ENCODE measurements at places on chromosomes 7 and 10. TPM values are rescaled to one million over a fixed set of nuclear protein-coding genes. Genes with fewer than 3 reads are reported as not detected.

GRCh38 chr10:57716884-57717283 lies 550.8 kb downstream of the IPMK start:
- H3K36me3 ChIP-seq: no peaks in the 10 kb centered on the region
- DNase-seq: no peak
- H3K27ac ChIP-seq: no peak overlapping the region
- no peaks in the 10 kb centered on the region for H3K4me1 ChIP-seq
- H3K27me3 ChIP-seq: no peaks in the 10 kb centered on the region

- no peaks in the 10 kb centered on the region for H3K27me3 ChIP-seq
- H3K36me3 ChIP-seq: peaks cover 53% of the 10 kb centered on the region
- no peak for DNase-seq
- no peak overlapping the region for H3K4me3 ChIP-seq
- no peak overlapping the region for H3K27ac ChIP-seq
These were observed 5.6 kb downstream of the RHBDD2 start for GRCh38 chr7:75884476-75884875.

DNA sequence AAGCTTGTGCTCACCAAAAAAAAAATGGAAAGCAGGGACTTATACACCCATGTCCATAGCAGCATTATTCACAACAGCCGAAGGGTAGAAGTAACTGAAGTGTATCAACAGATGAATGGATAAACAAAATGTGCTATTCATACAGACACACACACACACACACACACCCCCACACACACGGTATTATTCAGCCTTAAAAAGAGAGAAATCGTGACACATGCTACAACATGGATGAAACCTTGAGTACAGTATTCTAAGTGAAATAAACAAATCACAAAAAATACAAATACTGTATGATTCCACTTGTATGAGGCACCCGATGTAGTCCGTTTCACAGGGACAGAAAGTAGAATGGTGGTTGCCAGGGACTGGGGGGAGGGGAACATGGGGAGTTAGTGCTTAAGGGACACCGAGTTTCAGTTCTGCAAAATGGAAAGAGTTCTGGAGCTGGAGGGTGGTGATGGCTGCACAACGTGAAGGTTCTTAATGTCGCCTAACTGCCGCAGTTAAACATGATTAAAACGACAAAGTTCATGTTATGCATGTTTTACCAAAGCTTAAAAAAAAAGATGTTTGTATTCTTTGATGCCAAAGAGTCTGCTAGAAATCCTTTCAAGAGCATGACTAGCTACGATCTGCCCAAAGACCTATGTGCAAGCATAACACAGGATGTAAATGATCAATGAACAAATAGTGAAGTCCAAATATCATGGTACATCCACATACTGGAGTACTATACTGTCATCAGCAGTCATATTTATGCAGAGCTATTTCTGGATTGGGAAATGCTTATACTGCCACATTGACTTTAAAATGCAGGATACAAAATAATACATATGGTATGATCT lies 7.2 kb downstream of the TNS3 start:
- peak overlapping the region; percentile 99 for H3K27ac ChIP-seq
- no peak for DNase-seq
- H3K27me3 ChIP-seq: no peaks in the 10 kb centered on the region
- peak overlapping the region; percentile 21 for H3K4me3 ChIP-seq
- peaks cover 23% of the 10 kb centered on the region for H3K36me3 ChIP-seq

DNA sequence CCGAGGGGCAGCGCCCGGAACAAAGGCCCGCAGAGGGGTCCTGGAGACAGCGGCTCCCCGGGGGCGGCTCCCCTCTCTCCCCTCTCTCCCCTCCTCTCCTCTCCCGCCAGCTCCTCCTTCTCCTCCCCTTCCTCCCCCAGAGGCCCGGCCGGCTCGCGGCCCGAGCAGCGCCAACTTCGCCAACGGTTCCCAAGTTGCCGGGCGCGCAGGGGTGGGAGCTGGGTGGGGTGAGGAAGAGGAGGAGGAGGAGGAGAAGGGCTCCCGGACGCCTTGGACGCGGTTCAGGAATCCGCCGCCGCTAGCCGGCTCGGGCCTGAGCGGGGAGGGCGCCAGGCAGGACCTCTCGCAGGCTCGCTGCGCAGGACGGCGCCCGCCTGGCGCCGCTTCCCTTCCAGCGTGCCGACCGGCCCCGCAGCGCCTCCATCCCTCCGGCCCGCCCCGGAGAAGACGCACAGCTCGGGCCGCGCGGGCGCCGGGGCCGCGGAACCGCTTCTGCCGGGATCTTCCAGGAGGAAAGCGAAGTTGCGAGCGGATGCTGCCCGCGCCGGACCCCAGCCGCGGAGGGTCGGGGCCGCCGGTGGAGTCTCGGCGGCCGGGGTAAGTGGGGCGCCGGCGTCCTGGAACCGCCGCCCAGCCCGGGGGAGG lies at the start of gene CHST3:
CHST3 (plus strand) TSS at position 298 of the 645 bp plus-strand sequence. CDS start 41,448 bp downstream, outside the sequence.
- peak; percentile 84 for DNase-seq
- peaks cover 43% of the 10 kb centered on the region for H3K4me1 ChIP-seq
- H3K4me3 ChIP-seq: peak within 1 kb of the TSS; percentile 93
- H3K27me3 ChIP-seq: no peaks in the 10 kb centered on the region
- no peaks in the 10 kb centered on the region for H3K36me3 ChIP-seq
- peak within 1 kb of the TSS; percentile 88 for H3K27ac ChIP-seq

DNA sequence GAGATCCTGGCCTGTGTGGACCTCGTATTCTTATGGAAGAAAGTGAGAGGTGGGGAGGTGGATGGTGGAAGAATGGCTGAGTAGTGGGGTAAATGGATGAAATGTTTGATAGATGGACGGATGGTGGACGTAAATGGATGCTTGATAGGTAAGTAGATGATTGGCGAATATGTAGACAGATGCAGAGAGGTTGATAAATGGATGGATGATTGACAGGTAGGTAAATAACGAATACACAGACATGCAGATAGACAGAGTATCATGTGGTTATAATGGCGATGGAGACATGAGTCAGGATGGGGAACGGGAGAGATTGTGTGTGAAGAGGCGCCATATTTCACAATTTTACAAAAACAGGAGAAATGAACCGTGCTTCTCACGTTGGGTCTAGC lies 219.5 kb downstream of the DIP2C start:
- no peaks in the 10 kb centered on the region for H3K27me3 ChIP-seq
- H3K36me3 ChIP-seq: peaks cover 16% of the 10 kb centered on the region
- H3K27ac ChIP-seq: no peak overlapping the region
- no peak for DNase-seq
- H3K4me3 ChIP-seq: no peak overlapping the region

DNA sequence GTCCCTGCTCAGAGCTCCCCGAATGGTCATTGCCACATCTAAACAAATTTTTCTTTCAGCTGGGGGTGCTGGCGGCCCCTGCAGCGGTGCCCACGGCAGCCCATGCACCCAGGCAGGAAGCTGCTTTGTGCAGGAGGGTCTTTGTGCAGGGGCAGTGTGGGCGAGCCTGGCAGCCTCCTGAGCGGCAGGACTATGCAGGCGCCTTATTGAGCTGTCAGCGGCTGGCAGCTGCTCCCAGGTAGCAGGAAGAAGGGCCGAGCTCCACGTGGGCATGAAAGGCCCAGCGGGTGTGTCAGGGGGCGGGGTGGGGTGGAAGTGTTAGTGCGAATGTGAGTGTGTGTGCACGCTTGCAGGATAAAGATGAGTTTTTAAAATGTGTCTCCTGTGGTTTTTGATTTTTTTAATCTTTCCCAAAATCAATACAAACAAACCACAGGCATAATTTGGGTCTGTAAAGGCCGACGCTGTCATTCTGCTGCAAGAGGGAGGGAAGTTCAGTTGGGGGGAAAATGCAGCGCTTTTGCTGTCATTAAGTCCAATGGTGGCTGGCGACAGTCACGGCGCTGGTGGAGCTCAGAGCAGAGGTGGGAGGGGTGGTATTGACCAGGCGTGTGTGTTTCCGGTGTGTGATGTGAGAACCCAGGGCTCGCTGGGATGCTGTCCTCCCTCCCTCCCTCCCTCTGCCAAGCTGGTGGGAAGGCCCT lies 83.9 kb downstream of the LHPP start:
- no peak for DNase-seq
- H3K4me1 ChIP-seq: no peaks in the 10 kb centered on the region
- no peaks in the 10 kb centered on the region for H3K27me3 ChIP-seq
- H3K4me3 ChIP-seq: no peak overlapping the region
- H3K27ac ChIP-seq: no peak overlapping the region
- H3K36me3 ChIP-seq: no peaks in the 10 kb centered on the region

DNA sequence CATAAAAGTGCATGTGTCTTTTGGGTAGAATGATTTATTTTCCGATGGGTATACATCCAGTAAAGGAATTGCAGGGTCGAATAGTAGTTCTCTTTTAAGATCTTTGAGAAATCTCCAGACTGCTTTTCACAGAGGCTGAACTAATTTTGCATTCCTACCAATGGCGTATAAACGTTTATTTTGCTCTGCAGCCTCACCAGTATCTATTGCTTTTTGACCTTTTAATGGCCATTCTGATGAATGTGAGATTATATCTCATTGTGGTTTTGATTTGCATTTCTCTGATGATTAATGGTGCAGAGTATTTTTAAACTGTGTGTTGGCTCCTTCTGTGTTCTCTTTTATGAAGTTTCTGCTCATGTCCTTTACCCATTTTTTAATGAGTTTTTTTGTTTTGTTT lies 1020.1 kb downstream of the NXPH1 start:
- no peak overlapping the region for H3K27ac ChIP-seq
- H3K4me3 ChIP-seq: no peak overlapping the region
- no peaks in the 10 kb centered on the region for H3K27me3 ChIP-seq

DNA sequence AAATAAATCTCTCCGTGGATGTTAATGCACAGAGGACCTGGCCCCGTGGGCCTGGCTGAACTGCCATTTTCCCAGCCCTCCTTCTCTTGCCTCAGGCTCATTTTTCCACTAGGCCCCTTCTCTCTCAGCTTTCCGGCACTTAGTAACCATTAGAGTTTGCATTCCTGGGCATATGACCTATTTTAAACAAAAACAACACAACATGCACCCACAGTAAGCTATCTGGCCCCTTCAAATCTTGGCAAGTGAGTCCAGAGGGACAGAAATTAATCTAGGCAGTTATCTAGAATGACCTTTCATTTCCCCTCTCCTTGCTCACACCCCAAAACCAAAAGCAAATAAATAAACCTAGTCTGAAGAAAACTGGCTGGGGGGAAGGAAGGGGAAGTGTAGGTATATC lies 11.7 kb downstream of the FBXW4 start:
- no peak for DNase-seq
- peaks cover 17% of the 10 kb centered on the region for H3K4me1 ChIP-seq
- H3K36me3 ChIP-seq: no peaks in the 10 kb centered on the region
- no peak overlapping the region for H3K27ac ChIP-seq
- H3K27me3 ChIP-seq: no peaks in the 10 kb centered on the region
- no peak overlapping the region for H3K4me3 ChIP-seq

- no peak for DNase-seq
- H3K27me3 ChIP-seq: no peaks in the 10 kb centered on the region
- no peaks in the 10 kb centered on the region for H3K4me1 ChIP-seq
- H3K27ac ChIP-seq: no peak overlapping the region
- H3K36me3 ChIP-seq: no peaks in the 10 kb centered on the region
- no peak overlapping the region for H3K4me3 ChIP-seq
These were observed 41.0 kb upstream of the LAMB4 start for GRCh38 chr7:108171164-108171563.

GRCh38 chr7:157008206-157009169 lies 2.0 kb downstream of the MNX1 start:
- H3K36me3 ChIP-seq: no peaks in the 10 kb centered on the region
- H3K27me3 ChIP-seq: peaks cover 94% of the 10 kb centered on the region
- no peak overlapping the region for H3K27ac ChIP-seq
- H3K4me3 ChIP-seq: no peak overlapping the region
- H3K4me1 ChIP-seq: no peaks in the 10 kb centered on the region
- peak; percentile 93 for DNase-seq

DNA sequence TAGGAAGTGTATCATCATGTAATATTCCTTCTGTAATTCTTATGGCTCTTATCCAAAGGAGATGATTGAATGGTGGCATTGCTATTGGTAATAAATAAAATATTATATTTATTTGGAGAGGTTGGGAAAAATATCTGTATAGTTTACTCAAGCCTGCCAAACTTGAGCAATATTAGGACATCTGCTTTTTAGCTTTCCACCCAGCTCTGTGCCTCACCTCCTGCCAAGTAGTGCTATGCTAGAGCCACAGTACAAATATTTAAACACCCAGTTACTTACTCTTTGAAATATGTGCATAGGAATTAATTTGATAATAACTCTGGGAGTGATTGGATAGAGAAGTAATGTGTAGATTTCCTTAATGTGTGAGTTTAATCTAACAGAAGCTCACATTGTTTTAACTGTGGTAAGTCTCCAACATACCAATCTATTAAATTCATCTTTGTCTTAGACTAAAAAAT lies 129.2 kb downstream of the BBS9 start:
- H3K36me3 ChIP-seq: no peaks in the 10 kb centered on the region
- no peak overlapping the region for H3K4me3 ChIP-seq
- H3K4me1 ChIP-seq: peaks cover 15% of the 10 kb centered on the region
- no peak overlapping the region for H3K27ac ChIP-seq
- DNase-seq: no peak

DNA sequence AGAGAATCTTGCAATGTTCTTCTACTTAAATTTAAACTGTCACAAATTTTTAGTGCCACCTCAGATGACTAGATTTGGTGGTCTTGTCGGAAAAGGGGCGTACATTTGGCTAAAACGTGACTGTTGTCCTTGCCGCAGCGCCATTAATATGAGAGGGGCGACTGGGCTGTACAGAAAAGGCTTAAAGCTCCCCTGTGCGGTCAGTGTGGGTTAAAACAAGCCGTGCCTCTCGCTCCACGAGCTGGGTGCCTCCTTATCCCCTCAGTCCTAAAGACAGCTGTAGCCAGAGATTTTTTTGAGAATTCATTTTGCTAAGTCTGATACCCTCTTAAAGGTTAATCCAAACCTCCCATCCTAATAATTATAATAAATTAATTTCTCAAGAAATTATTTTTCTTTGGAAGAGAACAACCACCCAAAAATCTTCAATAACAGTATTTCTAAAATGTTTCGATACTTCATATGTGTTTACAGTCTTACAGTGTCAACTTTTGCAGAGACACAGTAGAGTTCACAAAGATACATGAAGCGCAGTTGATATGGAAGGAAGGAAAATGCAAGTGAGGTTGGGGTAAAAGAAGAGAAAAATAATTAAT lies 68.6 kb downstream of the C7orf25 start:
- peak overlapping the region; percentile 50 for H3K4me3 ChIP-seq
- no peaks in the 10 kb centered on the region for H3K4me1 ChIP-seq
- no peak overlapping the region for H3K27ac ChIP-seq
- H3K27me3 ChIP-seq: peaks cover 40% of the 10 kb centered on the region
- no peak for DNase-seq

GRCh38 chr10:60978287-60979115 lies 34.5 kb upstream of the RHOBTB1 start:
- peaks cover 18% of the 10 kb centered on the region for H3K4me1 ChIP-seq
- DNase-seq: no peak
- no peak overlapping the region for H3K27ac ChIP-seq
- no peaks in the 10 kb centered on the region for H3K36me3 ChIP-seq
- H3K4me3 ChIP-seq: no peak overlapping the region

DNA sequence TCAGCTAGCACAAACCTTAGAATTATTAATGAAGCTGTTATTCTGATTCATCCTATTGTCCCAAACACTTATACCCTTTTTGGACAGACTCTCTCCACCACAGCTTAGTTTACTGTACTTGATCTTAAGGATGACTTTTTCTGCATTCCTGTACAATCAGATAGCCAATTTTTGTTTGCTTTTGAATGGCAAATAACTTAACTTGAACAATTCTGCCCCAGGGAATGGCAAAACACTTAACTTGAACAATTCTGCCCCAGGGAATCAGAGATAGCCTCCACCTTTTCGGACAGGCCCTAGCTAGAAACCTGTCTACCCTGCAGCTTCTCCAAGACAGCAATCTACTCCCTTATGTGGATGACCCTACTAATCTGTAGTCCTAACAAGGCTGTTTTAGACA lies 668.0 kb upstream of the LRRTM3 start:
- no peaks in the 10 kb centered on the region for H3K27me3 ChIP-seq
- H3K36me3 ChIP-seq: no peaks in the 10 kb centered on the region
- H3K4me1 ChIP-seq: no peaks in the 10 kb centered on the region
- no peak for DNase-seq
- no peak overlapping the region for H3K4me3 ChIP-seq

The INA gene
- 0.29 TPM for total RNA-seq

The CTAGE8 gene
- 2.4 TPM for total RNA-seq

The MGAM2 gene
- total RNA-seq: not detected
